ENCODE measurements at places on chromosomes 7 and 10.

- DNase-seq = no peak
Observed at GRCh38 chr7:44764081-44764480, 15.4 kb downstream of the ZMIZ2 start.

- no peak for DNase-seq
Observed at GRCh38 chr7:111264111-111264868, 173.4 kb downstream of the LRRN3 start.

DNA sequence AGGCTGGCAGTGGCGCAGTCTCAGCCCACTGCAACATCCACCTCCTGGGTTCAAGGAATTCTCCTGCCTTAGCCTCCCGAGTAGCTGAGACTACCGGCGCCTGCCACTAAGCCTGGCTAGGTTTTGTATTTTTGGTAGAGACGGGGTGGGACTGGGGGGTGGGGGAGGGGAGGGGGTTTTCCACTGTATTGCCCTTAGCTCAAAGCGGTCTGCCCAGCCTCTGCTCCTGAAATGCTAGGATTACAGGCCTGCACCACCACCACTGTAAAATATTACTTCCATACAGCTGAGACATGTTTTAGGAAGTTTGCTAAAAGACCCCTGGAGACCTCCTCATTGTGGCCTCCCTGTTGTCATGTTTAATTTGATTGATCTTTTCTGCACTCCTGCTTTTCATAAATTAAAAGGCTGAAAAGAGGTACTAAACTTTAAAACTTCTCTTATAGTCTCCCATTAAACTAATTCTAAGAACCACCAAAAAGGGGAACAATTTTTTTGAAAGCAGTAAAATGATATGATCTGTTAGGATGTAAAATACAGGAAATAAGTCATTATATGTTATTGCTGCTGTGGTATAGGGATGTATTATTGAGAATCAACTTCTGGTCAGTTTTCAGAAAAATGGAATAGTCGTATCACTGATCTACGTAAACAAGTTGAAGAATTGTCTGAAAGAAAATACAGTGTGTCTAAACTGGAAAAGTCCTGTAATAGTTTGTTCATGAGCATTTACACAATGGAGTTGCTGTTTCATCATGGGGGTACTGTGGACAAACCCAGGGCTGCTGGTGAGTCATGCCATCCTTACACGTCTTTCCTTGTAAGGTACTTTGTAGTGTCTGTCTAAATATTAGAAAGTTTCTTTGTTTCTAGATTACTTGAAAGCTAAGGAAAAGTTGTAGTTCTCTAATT is 72.9 kb upstream of the TMEM248 start:
- no peak for DNase-seq

DNA sequence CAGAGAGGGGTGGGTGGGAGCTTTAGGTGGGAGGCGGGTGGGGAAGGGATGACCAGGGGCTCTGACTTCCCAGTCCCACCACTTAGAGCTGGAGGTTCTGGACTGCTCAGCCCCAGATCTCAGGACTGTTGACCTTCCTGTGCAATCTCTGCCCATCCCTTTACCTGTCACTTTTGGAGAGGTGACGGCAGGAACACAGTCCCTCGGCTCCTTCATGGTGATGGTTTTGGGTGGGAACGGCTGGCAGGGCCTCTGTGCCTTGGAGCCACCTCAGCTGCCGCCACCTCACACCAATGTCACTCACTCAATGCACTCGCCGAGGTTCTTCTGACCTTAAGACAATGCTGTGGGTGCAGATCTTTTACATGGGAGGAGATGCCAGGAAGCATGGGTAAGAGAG is 49.0 kb downstream of the TMEM270 start:
- DNase-seq = no peak

DNA sequence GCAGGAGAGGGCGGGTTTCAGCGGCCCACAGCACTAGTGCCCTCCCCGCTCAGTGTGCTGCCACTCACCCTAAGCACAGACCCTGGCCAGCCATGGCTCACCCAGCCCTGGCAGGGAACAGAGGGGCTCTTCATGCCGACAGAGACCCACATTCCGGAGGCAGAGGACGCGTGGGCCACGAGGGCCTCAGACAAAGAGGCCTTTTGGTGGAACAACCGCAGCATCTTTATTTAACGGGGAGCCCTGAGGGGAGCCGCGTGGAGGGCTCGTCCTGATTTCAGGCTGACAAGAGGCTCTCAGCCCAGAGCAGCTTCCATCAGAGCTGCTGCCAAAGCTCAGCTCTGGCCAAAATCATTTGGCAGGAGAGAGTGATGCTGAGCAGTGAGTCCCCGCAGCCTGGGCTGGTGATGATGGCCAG is 127.8 kb downstream of the SH3PXD2A start:
- DNase-seq = no peak

DNA sequence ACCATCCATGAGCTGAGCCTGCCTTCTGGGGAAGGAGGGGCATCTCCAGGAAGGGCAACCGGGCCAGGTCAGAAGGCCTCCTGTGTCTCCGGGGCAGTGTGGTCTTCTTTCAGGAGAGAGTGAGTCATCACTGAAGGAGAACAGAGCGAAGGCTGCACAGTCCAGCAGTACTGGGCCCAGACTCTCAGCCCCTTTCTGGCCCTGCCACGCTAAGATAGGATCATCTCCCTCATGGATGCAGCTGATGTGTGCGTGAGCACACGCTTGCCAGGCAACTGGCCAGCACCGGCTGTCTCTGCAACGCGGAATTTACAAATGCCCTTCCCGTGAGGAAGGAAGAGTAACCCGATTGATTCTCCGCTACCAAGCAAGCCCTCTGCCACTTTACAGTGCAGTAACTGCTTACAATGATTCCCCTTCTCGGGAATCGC is 328.2 kb downstream of the TNS3 start:
- peak; percentile 38 for DNase-seq

Data from GM10248 (cell line).